Activated naive CD4-positive, alpha-beta T cell (primary cell): ENCODE measurements at places on chromosomes 2 and 18.

DNA sequence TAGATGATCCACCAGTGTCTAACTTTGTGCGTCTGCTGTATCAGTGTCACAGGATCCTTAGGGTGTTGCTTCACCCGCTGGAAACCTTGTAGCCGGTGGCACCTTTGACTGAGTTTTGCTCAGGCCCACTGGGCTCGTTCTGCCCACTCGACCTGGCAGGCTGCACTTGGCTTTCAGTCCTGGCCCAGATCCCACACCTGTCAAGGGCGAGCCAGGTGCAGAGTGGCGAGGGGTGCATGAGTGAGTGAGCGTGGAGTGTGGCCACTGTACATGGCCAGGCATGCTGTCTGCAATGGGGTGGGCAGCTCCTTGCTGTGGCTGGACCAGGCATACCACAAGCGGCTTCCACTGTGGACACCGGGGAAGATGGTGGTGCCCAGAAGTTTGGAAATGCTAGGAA lies 179.0 kb downstream of the FAM210A start:
- no peak for DNase-seq

DNA sequence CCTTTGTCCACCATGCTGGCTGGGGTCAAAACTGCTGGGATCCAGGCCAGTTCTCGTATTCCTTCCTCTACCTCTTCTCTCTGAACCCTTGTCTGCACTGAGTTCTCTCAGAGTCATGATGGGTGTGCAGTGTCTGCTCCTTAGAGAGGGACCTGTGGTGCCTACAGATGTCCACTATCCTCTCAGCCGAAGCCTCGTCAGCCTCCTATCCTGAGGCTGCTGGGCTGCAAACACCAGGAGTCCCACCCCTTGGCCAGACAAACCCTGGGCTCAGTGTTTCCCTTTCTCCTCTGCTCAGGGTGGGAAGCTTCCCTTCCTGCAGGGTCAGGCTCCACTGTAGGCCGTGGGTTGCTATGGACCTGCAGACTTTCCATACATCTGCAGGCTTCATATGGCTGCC lies 2.3 kb downstream of the INPP5D start:
- no peak for DNase-seq

- DNase-seq: no peak
These were observed 27.9 kb downstream of the PXDN start for GRCh38 chr2:1716441-1716840.

DNA sequence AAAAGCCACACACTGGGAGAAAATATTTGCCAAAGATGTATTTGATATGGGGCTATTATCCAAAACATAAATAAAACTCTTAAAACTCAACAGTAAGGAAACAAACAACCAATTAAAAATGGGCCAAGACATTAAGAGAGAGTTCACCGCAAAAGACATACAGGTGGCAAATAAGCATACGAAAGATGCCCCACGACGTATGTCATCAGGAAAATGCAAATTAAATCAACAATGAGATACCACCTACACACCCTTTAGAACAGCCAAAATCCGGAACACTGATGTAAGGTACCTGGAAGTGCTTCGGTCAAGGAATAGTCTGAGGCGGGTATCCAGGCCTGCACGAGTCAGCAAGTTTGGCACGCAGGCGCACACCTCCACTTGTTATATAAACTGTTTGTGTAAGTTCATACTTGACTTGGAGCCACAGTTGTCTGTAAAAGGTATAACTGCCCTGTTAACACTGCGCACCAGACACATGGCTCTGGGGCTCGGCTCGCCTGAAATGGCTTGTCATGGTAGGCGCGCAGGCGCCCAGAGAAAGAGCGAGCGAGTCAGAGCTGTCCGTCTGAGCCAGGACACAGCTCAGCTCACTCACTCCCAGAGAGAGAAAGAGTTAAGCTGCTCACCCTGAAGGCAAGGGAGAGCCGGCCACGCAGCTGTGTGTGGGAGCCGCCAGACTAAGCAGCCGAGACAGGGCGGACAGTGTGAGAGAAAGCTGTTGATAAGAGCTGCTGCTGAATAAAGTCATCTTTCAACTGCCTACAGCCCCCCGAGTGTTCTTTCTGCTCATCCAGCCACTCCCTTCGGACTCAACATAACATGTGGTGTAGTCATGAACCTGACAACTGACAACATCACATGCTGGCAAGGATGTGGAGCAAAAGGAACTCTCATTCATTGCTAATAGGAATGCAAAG lies 87.3 kb downstream of the HNRNPLL start:
- no peak for DNase-seq

DNA sequence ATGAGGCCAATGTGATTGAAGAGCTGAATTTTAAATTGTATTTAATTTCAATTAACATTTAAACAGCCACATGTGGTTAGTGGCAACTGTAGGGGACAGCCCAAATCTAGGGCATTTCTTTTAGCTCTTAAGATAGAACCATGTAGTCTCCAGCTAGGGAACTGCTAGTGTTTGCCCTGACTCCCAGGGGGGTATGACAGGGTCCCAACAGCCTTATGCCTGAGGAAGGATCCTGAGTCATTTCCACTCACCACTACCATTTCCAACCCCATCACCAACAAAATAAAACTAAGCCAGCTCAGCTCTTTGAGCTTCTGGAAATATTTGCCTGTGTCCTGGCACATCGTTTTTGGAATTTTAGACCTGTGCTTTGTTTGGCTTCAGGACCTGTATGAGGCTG lies 13.7 kb upstream of the GMCL1 start:
- no peak for DNase-seq

DNA sequence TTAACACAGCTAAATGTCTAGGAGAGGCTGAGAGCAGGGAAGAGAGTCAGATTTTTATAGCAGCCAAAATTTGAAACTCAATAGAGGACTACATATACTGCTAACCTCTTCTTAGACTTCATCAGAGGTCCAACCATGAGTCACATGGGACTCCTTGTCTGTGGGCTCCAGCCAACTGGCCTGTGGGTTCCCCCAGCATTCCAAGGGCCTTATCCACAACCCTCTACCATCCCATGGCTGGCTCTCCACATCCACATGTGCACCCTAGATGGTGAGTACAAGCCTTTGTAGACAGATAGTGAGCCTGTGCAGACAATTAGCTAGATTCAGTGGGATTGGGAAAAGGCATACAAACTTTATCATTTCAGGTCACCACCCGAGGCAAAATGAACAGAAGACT lies 901.9 kb upstream of the ZEB2 start:
- no peak for DNase-seq

DNA sequence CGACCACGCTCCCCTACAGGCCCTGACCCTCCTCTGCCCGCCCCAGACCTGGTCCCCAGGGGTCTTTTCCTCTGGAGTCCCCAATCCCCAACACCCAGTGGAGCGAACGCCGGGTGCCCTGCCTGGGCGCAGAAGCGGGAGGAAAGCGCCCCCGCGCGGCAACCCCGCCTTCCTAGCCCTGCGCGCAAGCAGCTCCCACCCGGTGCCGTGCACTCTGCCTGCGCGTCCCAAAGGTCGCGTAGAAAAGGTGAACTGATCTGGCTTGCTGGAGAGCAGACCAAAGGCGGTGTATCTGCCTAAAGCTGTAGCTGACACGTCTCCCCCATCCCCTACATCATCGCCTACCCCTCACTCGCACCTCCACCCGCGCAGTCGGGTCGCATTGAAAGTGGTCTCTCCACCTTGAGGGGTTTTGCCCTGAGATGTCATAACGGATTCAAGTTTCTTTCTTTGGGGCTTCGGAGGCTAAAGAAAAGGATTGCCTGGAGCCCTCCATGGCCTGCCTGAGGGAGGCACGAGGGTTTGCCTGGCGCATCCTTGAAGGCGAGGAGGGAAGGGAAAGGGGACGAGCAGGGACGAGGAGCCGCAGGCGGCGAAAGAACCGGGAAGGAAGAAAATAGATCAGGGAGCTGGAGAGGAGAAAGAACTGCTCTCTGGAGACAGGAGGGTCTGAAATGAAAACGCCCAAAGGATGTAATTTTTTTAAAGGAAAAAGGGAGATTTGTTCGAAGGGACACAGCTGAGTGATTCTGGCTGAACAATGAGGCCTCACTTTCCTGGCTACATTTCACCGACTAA lies 5.8 kb downstream of the GAD1 start:
- DNase-seq: peak; percentile 16

- DNase-seq: no peak
These were observed 174.7 kb downstream of the WDR7 start for GRCh38 chr18:56825878-56826277.

- no peak for DNase-seq
These were observed 174.2 kb upstream of the LHCGR start for GRCh38 chr2:48929571-48930301.

GRCh38 chr2:10414591-10414990 lies 33.5 kb downstream of the ODC1 start:
- no peak for DNase-seq

GRCh38 chr18:79549638-79550000 lies 130.0 kb upstream of the CTDP1 start:
- no peak for DNase-seq
